ENCODE measurements at places on chromosomes 2 and 18.

- DNase-seq, result no peak
Observed at GRCh38 chr18:8081872-8082553, 514.9 kb downstream of the PTPRM start.

DNA sequence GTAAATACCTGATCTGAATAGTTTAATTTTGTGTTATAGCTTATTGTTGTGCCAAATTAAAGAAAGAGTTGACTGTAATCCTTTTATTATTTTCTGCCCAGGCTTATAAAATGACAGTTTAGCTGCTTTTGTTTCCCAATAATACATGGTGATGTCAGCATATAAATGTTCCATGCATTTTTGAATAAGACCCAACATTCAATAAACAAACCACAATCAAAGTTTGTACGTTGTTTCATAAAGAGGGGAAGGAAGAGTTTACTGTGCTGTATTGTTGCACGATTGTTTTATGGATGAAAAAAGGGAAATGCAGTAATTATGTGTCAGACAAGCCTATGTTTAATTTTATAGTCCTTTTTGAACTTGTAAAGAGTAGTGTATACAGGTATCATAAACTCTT, 177.2 kb upstream of the SCN7A start:
- DNase-seq, result no peak

- no peak for DNase-seq
Observed at GRCh38 chr2:211093743-211094303, 537.4 kb downstream of the CPS1 start.

DNA sequence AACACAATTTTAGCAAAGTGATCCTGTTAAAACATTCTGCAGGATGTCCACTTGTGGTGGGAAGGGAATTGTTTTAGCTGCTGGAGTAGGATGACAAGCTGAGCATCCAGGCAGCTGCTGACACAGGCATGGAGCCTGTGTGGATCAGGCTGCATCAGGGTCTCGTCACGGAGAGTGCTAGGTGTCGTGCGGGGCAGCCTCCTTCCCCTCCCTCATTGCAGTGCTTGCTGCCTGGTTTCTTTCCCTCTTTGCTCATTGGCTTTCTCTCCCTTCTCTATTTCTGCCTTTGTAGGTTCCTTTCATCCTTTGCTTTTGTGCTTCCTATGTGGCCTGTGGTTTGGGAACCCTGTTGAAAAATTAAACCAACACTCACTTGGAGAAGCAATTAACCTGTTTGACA, 172.9 kb downstream of the TPGS2 start:
- DNase-seq, result no peak

DNA sequence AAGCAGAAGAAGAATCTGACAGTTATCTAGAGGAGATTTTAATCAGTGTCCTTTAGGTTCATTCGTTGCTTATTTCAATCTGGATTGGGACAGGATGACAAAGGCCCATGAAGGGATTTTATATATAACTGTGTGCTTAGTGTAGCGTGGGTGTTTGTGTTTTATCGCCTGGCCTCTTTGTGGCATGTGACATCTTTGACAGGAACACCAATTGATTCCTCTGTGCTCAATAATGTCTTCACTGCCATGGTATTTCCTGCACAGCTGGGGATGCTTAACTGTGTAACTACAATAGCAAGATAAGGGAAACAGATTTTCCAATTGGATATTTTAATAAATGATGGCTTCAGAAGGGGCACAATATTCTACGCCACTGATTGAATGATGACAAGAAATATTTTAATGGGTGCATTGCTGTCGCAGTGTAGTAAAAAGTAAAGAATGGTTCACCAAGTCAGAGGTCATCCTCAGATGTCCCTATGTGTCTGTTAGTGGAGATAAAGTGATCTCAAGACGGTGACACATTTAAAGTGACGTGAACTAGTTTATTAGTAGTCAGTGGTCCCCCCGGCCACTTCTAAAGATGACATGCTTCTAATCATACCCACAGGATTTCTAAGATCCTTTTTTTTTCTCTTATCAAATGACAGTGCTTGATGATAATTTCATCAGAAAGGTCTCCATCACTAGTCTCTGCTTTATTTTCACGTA, 160.4 kb downstream of the AGAP1 start:
- no peak for DNase-seq

DNA sequence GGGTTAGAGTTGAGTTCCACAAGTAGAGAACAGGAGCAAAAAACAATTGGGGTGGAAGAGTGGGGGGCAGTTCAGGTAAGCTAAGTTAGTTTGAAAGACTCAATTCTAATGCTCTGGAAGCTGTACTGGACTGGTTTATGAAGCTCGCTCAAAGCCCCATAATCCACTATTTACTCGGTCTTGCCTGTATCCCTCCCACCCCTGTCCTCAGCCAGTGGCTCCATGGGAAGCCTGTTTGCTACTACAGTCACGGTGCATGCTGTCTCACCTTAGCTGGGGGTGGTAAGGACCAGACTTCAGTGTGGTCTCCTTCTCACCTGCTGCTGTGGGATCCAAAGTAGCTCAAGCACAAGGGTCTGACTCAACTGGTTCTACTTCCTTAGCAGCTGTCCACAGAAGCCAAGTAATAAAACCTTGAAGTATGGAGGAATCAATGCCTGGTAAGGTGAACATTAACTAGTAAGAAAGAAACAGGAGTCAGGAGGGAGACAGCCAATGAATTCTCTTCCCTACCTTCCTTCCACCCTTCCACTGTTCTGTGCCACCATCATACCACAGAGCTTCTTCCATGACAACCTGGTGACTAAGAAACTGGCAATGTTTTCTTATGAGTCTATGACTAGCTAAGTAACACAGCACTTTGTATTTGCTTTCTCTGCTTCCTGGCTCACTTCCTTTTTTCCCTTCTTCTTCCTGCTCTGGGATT, 230.8 kb downstream of the SRBD1 start:
- DNase-seq, result no peak

DNA sequence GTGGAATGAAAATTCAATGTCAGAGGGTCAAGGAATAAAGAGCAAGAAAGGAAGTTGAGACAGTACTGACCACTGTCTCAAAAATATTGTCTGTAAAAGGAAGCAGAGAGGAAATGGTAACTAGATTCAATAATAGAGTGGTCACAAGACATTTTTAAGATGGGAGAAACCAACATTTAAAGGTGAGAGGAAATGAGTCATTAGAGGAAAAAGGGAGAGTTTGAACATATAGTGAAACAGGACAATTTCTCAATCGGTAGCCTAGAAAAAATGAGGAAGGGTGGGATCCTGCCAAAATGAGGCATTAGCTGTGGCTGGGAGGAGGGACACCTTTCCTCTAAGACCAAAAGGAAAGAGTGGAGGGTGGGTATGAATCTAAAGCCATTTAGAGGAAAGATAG, 288.5 kb downstream of the SP3 start:
- no peak for DNase-seq

- no peak for DNase-seq
Observed at GRCh38 chr2:192165842-192166241, 28.9 kb downstream of the TMEFF2 start.

DNA sequence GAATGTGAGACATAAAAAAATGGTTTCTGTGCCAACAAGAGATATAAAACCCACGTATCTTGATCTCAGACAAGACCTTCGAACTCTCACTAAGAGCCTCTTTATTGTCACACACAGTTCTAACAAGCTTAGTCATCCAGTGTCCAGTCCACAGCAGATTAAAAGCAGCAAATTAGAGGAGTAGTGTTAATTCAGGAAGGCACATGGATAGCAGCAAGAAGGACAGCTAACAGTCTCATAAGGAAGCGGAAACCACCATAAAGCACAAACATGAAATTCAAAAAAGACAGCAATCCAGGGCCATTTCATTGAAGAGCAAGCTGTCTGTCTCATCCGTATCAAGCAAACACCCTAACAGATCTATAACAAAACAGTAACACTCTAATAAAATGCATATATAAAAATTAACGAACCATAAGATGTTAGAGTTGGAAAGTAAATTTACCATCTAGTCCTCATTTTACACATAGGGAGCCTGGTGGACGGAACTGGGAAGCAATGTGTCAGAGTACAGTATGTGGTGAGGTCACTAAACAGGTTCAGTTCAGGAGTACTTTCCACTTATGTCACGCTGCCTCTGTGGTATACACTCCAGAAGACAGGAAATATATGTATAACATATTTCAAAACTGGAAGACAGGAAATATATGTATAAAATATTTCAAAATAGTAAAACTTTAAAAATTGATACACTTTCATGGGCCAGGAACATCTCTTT, 18.3 kb downstream of the AAK1 start:
- DNase-seq, result no peak

DNA sequence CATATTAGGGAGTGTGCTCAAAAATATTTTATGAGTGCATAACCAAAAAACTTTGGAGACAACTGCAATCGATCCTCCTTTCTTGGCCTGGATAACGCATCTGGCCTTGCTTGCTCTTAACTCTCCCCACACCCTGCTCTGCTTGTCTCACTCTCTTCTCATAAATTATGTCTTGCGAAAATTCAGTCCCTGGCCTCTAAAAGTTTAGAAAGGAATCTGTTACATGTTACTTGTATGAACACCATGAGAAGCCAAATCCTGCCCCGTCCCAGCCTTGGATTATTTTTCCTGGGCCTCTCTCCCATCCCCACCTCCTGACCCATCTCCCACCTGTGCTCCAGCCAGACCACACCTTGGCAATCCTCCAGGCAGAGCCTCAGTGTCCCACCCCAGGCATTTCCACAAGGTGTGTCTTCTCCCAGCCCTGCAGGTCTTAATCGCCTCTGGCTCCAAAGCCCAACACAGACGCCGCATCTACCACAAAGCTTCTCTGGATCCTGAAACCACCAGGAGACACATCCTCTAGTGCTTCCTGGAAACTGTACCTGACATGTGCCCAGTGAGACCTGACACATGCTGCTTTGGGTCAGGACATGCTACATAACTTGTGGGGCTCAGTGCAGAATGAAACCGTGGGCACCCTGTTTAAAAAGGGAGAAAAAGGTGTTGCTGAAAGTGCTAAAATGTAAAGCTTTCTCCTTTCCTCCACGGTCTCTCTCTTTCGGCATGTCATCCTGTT, 99.6 kb upstream of the ST3GAL5 start:
- DNase-seq, result no peak

DNA sequence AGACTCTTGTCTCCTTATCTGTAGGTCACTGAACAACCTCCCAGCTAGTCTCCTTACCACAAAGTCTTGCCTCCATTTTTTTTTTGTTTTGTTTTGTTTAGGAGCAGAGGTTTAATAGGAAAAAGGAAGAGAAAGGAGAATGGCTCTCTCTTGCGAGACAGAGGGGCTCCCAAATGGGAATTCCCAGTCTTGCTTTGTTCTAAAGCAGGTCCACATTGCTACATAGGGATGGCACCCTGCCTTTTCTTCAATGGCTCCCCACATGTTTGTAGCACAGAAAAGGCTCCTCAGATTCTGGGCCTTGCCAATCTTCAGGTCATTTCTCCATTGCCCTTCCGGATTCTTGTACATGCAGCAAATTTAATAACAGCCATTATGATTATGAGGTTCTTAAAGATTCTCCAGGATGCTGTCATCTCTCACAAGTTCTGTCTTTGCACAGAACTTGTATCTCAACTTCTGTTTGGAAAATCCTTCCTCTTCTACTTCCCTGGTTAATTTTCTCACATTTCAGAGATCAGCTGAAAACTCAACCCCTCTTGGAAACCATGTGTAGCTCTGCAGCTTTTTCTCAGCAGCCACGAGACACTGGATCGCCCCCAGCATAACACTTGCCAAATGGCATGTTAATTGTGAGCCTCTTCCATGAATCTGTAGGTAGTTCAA, 23.6 kb downstream of the IL1F10 start:
- DNase-seq, result no peak

DNA sequence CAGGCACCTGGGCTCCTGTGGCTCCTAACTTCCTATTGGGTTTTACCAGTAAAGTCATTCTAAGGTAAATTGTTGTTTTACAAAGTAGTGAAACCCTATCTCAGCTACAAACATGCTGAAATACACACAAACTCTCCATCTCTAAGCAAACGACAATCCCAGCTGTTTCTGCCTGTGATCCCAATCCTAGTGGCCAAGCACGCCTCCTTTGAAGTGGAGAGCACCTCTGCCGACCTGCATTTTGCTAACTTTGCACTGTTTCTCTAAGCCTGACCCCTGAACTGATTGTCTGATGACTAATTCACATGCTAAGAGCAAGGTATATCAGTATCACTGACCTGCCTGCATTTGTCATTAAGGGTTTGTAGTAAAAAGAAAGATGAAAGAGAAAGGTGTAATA, 124.3 kb downstream of the PAX3 start:
- DNase-seq, result no peak

DNA sequence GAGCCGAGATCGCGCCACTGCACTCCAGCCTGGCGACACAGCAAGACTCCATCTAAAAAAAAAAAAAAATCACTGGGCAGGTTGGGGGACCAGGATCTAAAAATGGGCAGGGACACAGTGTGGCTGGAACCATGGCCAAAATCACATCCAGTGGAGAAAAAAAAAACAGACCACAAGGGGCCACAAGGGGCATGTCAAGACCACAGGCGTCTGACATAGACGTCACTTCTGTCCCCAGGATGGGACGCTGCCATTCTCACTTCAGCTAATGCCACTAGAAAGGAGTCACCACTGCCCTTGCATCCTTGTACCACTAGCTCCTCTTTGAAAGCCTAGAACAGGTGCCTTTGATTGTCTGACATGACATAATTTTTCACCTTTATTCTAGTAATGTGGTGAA, 2.5 kb upstream of the POMC start:
- DNase-seq, result no peak

GRCh38 chr18:36706134-36706881, 122.5 kb downstream of the TPGS2 start:
- DNase-seq, result no peak

DNA sequence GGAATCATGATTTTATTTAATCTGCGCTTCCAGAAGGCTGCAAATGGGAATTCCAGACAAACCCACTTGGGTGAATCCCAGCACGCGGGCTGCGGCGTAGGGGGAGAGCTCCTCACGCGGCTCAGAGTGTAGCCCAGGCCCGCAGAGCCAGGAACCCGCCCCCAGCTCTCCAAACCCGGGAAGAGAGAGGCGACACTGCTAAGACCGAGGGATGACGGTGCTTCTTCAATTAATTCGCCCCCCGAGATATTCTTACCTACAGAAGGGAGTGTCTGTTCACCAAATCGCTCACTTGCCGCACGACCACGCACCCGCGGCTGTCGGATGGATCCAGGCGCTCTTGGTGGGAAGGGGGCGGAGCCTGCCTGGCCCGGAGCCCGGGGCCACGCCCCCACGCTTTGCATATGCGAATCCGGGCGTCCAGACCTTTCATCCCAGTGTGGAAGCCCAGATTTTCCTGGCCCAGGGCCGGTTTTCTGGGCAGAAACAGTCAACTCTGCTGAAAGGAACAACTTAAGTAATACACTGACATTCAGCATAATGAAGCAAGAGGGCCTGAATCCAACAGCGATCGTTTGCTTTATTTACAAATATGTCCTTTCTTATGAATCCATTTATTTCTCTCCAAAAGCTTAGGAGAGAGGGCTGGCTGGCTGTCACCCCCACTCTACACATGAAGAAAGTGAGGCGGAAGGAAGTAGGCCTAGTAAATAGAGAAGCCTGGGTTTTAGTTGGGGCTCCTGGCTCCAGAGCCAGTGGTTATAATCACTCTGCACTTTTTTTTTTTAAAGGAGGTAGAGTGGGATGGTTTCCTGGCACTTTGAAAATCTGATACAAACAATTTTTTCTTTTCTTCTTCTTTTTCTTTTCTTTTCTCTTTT, at the start of gene SLC19A3:
Gene SLC19A3, minus strand, starts transcription at position 342 of the 881 bp plus-strand sequence. CDS start 15,710 bp downstream, outside the sequence.
- DNase-seq, result no peak

All from GM13976 (cell line).